ENCODE measurements at places on chromosomes 1 and 21.

- no peak for DNase-seq
These were observed 115.3 kb downstream of the RUNX1 start for GRCh38 chr21:34933609-34934335.

GRCh38 chr1:211859405-211859804 lies 28.8 kb upstream of the LPGAT1 start:
- DNase-seq: no peak

GRCh38 chr1:11298390-11299224 lies 25.6 kb downstream of the UBIAD1 start:
- DNase-seq: no peak

GRCh38 chr1:94104776-94105580 lies 16.0 kb downstream of the ABCA4 start:
- no peak for DNase-seq

- DNase-seq: no peak
These were observed 51.8 kb upstream of the SLC16A1 start for GRCh38 chr1:113007706-113008364.

DNA sequence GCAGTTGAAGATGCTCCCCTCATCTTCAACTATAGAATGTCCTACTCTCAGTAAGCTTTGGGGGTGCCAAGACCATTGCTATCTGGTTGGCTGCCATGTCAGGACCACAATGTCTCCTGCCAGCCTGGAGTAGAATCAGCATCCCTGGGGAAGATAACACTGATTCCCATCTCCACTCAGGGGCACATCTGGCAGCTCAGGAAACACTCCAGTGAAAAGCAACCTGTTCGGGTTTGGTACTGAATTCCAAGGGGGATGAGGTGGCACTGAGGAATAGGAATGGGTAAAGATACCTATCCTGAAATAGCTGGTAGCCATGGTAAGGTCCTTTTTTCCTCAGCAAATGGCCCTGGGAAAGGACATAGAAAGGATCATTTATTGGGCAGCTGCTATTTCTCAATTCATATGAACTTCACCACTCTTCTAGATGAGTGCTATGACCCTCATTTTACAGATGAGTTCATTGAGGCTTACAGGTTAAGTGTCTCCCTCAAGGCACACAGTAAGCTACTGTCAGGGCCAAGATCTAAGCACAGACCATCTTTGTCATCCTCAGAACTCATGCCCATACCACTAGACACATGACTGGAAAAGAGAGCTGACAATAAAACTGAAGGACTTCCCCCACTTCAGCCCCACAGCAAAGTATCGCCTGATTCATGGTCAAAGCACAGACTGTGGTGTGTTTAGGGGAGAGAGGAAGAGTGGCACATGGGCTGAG lies 31.4 kb downstream of the AK2 start:
- DNase-seq: no peak

Data from HL-60 (cell line).